ENCODE measurements at places on chromosomes 3 and 15.

GRCh38 chr3:128468791-128469527, 2.3 kb upstream of the DNAJB8 start:
- no peak for DNase-seq

GRCh38 chr3:64343689-64344430, 118.6 kb upstream of the PRICKLE2 start:
- DNase-seq: no peak

GRCh38 chr3:53813876-53814275, 32.3 kb downstream of the CHDH start:
- no peak for DNase-seq

- DNase-seq: no peak
Measured at GRCh38 chr3:50447290-50447840, 56.1 kb downstream of the CACNA2D2 start.

DNA sequence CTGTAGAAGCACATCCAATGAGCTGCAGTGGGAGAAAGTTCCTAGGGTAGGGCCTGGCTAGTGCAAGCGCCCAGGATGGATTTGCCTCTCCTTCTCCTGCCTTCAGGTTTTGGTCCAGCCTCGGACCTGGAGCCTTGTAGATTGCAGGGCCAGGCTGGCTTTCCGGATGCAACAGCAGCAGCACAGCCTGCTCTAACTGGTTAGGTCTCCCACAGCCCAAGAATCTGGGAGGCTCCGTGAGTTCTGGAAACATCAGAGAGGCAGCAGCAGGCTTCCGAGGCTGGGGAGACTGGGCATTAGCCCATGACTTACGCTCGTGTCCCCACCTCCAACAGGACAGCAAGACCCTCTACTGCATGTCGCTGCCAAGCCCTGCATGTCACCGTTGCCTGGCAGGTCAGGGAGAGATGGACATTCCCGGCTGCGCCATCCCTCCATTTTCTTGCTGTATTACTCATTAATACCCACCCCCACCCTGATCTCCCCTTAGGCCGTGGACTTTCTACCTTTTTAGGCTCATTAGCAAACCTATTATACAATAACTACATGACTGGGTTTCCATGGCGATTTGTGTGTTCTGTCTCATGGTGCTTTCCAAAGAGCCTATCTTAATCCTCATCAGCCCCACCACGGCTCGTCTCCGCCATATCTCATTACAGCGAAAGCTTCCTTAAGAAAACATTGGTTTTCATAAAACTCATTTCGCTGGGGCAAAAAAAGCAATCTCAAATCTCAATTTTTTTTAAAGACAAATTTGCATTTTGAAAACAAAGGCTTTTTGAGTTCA, 40.9 kb upstream of the RGMA start:
- DNase-seq: no peak

DNA sequence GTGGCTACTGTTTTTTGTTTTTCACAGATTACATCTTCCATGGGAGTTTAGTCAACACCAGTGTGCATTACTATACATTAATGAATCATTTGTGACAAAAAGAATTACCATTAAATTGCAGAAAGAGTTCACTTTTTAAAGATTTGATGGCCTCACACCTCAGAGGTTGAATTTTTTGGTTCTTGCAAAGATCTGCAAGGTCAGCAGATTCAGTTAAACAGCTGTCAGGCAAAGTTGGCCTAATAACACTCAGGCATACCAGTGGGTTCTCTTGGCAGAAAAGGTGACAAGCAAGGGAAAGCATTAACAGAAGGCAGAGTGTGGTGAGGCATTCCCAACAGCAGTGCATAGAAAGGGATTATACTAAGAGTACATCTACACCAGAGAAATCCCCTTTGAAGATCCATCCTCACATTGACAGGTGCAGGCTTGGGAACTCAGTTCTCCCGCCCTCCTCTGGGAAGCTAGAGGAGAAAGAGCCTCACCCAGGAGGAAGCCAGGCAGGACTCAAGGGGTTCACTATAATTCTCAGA, 24.3 kb upstream of the PTX3 start:
- DNase-seq: no peak

DNA sequence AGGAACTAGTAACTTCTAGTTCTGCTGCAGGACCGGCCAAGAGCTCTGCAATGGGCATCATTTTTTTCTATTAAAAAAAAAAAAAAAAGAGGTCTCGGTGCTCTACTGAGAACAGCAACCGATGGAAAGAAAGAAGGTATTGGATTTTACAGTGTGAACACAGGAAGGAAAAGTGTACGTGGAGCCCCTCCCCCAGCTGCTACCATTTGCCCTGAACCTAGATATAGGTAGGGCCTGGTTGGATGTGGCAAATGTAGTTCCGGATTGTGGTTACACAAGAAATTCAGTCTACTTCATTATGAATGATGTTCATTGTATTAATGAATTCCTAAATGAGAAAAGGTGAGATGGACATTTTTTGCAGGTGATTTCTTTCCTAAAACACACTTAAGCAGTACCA, 17.9 kb upstream of the PPARG start:
- no peak for DNase-seq

DNA sequence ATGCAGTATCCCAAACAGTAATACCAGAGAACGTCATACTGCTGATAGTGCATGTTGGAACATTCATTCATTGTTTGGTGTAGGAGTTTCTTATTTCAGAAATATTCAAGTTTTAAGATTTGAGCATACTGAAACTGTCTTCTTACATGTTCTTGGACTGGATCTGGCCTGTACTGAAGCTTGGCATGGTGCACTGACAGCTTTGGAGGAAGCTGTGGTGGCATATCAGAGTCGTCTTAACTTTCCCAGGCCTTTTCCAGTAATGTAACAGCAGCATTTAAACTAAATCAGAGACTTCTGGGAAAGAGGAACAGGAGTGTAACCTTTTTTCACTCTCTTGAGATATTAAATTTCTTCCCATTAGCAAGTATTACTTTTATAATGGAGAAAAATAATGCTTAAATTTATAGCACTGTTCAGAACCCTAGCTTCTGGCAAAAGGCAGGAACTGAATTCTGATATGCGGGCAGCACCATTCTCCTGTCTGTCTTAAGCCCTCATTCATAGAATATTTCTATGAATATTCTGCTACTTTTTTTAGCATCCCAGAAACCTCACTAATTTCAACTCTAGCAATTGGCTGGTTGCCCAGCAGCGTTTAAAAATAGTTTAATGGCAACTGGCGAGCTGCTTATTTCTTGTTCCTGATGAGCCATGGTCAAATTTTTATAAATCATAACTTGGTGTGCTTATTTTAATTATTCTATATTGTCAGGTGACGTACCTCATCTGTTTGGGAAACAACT, 31.1 kb downstream of the DNAJC13 start:
- no peak for DNase-seq

- no peak for DNase-seq
Measured at GRCh38 chr3:60536420-60536819, 714.8 kb downstream of the FHIT start.

DNA sequence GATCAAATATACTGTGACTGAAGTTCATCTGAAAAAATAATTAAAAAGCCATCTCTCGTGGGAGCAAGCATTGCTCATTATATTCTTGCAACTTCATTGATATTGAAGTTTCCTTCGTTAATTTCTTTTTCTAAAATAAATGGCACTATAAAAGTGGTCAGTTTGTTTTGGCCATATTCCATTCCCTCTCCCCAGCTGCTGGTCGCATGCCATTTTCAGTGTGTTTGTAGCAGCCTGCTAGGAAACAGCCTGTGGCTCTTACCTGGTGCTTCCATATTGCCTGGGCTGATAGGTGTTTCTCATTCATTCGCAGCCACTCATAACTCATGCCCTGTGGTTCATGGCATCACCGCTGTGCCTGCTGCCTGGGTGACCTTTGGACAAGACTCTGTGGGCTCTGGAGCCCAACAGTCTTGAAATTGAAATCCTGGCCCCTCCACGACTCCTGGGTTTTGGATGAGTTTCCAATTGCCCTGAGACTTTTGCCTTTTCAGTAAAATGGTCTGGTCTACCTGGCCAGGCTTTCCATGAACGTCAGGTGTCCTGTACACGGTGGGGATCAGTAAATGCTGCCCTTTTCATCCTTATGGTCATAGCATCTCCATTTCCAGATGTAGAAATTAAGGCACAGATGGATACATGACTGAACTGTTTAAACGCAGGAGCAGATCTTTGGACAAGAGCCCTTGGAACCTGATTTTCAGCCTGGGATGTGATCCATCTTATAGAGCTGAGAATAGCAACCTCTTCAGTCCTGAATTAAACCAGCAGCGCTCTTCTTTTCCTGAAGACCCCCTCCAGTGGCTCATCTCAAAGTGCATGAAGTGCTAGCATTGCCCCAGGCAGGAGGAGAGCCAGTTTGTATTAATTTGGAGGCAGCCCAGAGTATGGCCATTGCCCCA, 69.4 kb downstream of the SLCO3A1 start:
- DNase-seq: no peak

- no peak for DNase-seq
Measured at GRCh38 chr15:42011074-42011473, 9.8 kb downstream of the PLA2G4E start.

GRCh38 chr3:42900226-42901072, 5.5 kb upstream of the ZNF662 start:
- no peak for DNase-seq

DNA sequence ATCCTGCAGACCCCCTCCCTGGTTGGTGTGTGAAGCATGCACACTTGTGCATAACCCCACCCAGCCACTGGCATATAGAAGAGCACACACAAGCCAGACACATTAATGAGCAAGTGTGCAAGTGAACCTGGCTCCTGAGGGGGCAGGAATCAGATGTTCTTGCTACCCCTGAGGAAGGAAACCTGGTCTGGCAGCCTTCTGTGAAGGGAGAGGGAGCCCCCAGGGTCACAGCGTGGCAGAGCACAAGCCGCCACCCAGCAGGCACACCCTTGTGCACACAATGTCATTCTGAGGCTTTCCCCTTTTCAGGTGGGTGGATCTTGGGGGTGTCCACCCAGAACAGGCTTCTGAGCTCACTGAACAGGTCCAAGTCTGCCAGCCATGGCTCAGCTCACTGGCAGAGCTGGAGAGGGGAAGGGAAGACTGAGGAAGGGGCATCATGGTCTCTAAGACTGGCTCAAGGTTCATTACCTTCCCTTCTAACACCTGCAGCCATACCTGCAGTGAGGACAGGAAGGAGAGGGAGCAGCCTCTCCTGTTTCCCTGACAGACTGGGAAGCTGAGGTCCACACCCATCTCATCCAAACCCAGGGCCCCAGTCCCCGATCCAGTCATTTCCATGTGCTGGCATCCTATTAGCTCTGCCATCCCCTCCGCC, 31.6 kb upstream of the SEMA3F start:
- no peak for DNase-seq

- peak; percentile 87 for DNase-seq
Measured at GRCh38 chr3:160399125-160400029, at the start of the genes IFT80 and SMC4. Gene IFT80 (minus strand): TSS chr3:160399225. CDS start chr3:160384600, 14,625 bp downstream. Gene SMC4 (plus strand): TSS chr3:160399650. CDS start chr3:160400827, 1,177 bp downstream.

- DNase-seq: no peak
Measured at GRCh38 chr3:148852271-148852992, 12.7 kb upstream of the CPA3 start.

GRCh38 chr15:84816694-84817465, at the start of gene ALPK3:
Gene ALPK3 (plus strand): TSS chr15:84817356. CDS start chr15:84817453, 97 bp downstream.
- DNase-seq: no peak

DNA sequence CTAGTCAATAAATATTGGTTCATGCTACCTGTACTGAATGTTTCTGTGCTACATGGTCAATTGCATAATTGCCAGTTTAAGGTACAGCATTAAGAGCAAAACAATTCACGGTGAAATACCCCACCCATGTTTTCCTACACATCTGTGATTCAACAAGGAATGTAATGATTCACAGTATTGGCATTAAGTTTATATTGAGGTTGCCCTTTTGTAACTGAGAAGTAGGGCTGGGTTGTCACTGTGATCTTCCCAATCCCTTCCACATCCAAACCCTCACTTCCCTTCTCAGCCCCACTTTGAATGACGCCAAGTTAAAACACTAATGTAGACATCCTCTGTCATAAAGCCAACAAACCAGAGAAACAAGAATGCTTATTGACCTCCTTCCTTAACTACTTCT, 112.0 kb upstream of the TJP1 start:
- DNase-seq: no peak

DNA sequence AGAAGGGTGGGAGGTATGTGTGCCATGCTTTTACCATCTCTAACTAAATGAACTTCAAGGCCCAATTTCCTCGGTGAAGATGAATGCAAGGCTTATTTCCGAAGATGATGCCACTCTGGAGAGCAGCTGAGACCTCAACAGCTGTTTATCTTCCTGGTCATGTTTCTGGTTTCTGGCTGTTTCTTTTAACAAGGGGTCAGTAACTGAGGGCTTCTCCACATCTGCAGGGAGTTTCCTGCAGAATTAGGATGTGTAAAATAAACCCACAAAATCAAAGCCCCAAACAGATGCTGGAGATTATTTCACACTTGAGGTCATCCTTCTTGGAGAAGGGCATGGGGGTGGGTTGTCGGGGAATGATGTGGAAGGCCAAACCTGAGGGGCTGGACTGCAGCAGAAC, 220.3 kb downstream of the THSD4 start:
- DNase-seq: no peak

GRCh38 chr3:150681057-150681456, 22.7 kb downstream of the ERICH6 start:
- DNase-seq: no peak

Data from stimulated activated CD4-positive, alpha-beta T cell treated with anti-CD3 and anti-CD28 coated beads, Interleukin-1b, Interleukin-23, amount 100 ng/mL, for 1 hour (primary cell).